ENCODE measurements at places on chromosomes 7 and 10. TPM values are rescaled to one million over a fixed set of nuclear protein-coding genes. Genes with fewer than 3 reads are reported as not detected.

FFAR4 gene
- total RNA-seq = not detected

DNA sequence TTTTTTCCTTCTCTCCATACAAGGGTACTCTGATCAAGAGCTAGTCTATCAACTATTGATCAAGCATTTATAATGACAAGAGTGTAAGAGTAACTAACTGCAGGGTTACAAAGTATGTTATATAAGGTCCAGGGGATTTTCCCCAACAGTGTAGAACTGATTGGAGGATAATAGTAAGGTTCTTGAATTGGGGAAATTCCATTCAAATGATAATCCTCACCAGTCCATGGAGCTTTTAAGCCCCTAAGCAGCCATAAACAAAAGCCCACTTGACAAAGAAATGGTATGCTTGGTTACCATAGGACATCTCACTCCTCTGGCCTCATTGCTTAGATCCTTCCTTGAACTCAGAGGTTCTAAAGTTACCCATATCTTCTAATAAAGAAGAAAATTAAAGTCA is 8.2 kb downstream of the YME1L1 start:
- H3K4me1 ChIP-seq = peaks cover 20% of the 10 kb centered on the region
- H3K27me3 ChIP-seq = no peaks in the 10 kb centered on the region
- DNase-seq = no peak
- no peak overlapping the region for H3K4me3 ChIP-seq
- H3K27ac ChIP-seq = no peak overlapping the region
- H3K36me3 ChIP-seq = peaks cover 41% of the 10 kb centered on the region

GRCh38 chr10:101055411-101055810 is 6.4 kb upstream of the KAZALD1 start:
- peaks cover 8% of the 10 kb centered on the region for H3K27me3 ChIP-seq
- no peak overlapping the region for H3K27ac ChIP-seq
- no peak for DNase-seq
- no peak overlapping the region for H3K4me3 ChIP-seq

DNA sequence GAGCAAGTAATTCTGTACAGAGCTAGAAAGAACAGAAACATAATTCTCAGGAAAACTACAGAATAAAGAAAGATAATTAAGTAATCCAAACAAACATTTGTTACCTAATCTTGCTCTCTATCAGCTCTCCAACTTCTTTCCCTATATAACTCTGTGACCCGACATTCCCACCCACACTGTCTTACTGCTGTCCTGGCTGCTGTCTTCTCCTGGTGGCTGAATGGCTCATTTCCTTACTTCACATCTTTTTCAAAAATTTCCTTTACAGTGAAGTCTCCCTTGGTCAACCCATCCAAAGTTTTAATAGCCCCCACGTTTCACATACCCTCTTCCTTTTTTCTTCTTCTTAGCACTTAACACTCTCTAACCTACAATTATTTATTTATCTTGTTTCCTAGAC is 64.0 kb downstream of the HYCC1 start:
- no peaks in the 10 kb centered on the region for H3K27me3 ChIP-seq
- no peak overlapping the region for H3K27ac ChIP-seq
- H3K4me1 ChIP-seq = no peaks in the 10 kb centered on the region
- peaks cover 3% of the 10 kb centered on the region for H3K36me3 ChIP-seq
- H3K4me3 ChIP-seq = no peak overlapping the region

SNX10 gene
- 43.1 TPM for total RNA-seq

NEURL1 gene
- 2.4 TPM for total RNA-seq

TMEM130 gene
- not detected for total RNA-seq

DNMBP gene
- total RNA-seq = 2.2 TPM

DNA sequence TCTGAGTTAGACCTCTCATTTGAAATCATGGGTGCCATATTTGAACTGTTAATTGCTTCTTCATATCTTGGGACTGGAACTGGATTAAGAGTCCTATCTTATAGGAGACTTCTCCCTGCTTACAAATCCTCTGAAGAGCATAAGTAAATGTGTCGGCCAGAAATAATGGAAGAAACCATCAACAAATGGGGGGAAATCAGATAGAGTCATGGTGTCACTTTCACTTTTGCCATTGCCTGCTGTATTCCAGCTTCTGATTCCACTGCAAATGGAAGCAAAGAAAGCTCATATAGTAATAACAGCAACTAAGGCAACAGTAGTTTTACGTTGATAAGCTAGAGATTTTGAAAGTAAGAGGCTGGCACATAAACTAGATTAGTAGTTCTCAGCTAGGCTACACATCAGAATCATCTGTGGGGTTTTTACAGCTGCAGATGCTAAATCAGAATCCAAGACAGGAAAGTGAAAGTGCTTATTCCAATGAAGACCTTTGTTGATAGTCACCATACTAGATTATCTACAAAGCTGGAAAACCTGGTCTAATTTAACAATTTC is 12.3 kb upstream of the CRPPA start:
- DNase-seq = no peak
- H3K27me3 ChIP-seq = peaks cover 1% of the 10 kb centered on the region
- no peaks in the 10 kb centered on the region for H3K4me1 ChIP-seq
- no peaks in the 10 kb centered on the region for H3K36me3 ChIP-seq
- H3K4me3 ChIP-seq = no peak overlapping the region

ODAD2 gene
- total RNA-seq = 0.10 TPM

DNA sequence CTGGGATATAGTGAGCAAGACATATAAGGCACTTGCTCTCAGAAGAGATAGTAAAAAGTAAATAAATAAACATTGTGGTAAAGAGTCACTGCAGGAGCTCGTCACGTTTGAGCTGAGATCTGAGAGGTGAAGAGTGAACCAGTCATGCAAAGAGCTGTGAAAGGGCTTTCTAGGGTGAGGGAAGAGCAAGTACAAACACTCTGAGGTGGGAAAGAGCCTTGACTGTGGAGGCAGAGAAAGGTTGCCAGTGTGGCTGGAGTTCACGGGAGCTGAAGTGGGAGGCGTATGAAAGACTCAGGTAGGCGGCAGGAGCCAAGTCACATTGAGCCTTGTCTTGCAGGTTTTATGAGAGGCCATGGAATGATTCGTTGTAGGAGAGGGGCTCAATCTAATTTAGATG is 141.0 kb downstream of the C1GALT1 start:
- no peaks in the 10 kb centered on the region for H3K4me1 ChIP-seq
- H3K36me3 ChIP-seq = no peaks in the 10 kb centered on the region
- no peak for DNase-seq
- H3K27me3 ChIP-seq = peaks cover 4% of the 10 kb centered on the region
- H3K27ac ChIP-seq = no peak overlapping the region

DNA sequence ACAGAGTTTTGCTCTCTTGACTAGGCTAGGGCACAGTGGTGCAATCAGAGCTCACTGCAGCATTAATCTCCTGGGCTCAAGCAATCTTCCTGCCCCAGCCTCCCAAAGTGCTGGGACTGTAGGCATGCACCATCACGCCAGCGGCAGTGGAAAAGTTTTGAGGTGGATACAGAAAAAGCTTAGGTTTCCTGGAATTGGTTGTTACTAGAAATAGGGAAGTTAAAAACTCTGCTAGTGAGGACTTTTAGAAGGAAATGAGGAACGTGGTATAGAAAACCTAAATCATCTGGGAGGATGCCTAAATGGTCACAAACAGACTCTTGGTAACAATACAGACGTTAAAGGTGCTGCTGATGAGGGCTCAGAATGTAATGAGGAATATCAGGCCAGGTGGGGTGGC is 10.9 kb upstream of the SNX8 start:
- H3K27me3 ChIP-seq = no peaks in the 10 kb centered on the region
- DNase-seq = no peak
- H3K27ac ChIP-seq = no peak overlapping the region
- H3K4me3 ChIP-seq = no peak overlapping the region

SPDYE9 gene
- total RNA-seq = not detected

DNA sequence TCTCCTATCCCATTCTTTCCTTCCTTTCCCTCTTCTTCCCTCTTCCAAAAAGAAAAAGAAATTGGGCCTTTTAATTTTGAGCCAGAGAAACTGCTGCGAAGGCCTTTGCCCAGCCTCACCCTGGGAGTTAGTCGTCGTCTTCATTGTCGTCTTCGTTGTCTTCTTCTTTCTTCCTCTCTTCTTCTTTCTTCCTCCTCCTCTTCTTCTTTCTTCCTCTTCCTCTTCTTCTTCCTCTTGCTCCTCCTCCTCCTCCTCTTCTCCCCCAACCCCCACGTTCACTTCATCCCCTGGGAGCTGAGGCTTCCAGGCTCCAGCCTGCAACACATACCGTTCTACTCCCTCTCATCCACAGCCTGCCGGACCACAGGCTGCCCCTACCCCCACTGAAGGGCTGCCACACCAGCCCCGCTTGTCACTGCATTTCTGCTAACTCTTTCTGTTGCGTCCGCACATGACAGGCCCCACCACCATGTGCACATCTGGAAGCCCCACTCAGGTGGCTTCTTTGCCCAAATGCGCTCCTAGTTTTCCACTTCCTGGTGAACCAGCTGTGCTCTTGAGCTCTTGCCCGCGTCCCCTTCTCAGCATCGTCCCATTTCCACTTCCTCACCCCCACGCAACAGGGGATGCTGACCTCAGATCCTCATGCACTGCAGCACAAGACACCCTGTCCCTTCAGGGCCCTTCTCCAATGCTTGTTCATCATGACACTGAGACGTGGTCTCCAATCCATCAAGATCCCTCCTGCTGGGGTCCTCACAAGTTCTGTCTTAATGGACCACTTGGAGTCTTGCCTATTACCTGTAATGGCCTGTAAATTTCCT is 94.9 kb upstream of the SH2B2 start:
- no peak overlapping the region for H3K27ac ChIP-seq
- H3K4me1 ChIP-seq = no peaks in the 10 kb centered on the region
- H3K4me3 ChIP-seq = no peak overlapping the region
- H3K36me3 ChIP-seq = peaks cover 15% of the 10 kb centered on the region

SRRT gene
- total RNA-seq = 223 TPM

GRCh38 chr10:102341038-102341688 is 54.3 kb upstream of the NFKB2 start:
- peaks cover 8% of the 10 kb centered on the region for H3K36me3 ChIP-seq
- no peaks in the 10 kb centered on the region for H3K27me3 ChIP-seq

HABP2 gene
- not detected for total RNA-seq

GRCh38 chr10:128901236-128901635 is 565.8 kb upstream of the MGMT start:
- H3K27me3 ChIP-seq = no peaks in the 10 kb centered on the region
- H3K27ac ChIP-seq = no peak overlapping the region
- H3K36me3 ChIP-seq = no peaks in the 10 kb centered on the region
- H3K4me3 ChIP-seq = no peak overlapping the region
- DNase-seq = no peak
- no peaks in the 10 kb centered on the region for H3K4me1 ChIP-seq

GRCh38 chr10:130012129-130012528 is 48.1 kb upstream of the EBF3 start:
- no peak overlapping the region for H3K4me3 ChIP-seq
- no peak for DNase-seq
- H3K27ac ChIP-seq = no peak overlapping the region
- peaks cover 6% of the 10 kb centered on the region for H3K27me3 ChIP-seq

GRCh38 chr7:144407266-144407931 is 3.9 kb upstream of the NOBOX start:
- H3K27ac ChIP-seq = no peak overlapping the region
- H3K4me3 ChIP-seq = no peak overlapping the region
- no peak for DNase-seq
- peaks cover 11% of the 10 kb centered on the region for H3K27me3 ChIP-seq
- no peaks in the 10 kb centered on the region for H3K4me1 ChIP-seq
- no peaks in the 10 kb centered on the region for H3K36me3 ChIP-seq

DNA sequence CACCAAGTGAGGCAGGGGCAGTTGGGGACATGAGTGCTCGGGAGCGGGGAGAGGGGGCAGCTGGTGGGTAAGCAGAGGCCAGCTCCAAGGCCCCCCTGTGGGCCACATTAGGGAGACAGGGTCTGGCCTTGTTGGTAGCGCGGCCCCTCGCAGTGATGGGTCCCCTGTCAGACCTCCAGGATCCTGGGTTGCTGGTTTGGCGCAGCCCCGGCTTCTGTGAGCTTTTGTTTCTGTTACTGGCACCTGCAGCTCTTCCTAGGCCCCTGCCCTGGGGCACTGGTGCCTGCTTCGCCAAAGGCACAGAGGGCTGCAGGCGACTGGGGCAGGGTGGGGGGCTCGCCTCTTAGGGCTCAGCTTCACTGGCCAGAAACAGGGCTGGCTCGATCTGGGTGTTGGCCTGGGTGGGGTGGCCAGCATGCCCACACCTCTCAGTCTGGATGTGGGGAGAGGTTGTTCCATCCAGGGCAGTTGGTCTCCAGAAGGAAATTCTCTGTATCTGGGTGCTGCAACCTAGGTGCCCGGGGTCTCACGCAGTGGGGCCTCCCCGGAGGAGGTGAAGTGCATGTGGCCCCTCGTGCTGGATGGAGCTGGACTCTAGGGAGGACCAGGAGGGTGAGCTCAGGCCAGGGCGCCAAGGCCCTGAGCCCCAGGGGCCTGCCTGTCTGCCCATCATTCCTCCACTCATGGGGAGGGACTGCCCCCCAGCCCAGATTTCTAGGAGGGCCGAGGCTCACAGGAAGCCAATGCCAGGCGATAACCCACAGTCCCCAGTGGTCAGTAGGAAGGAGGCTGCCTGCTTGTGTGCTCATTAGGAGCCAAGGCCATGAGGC is 138.6 kb downstream of the LHPP start:
- H3K4me1 ChIP-seq = no peaks in the 10 kb centered on the region
- no peaks in the 10 kb centered on the region for H3K27me3 ChIP-seq
- H3K36me3 ChIP-seq = no peaks in the 10 kb centered on the region
- DNase-seq = no peak
- H3K4me3 ChIP-seq = no peak overlapping the region

DNA sequence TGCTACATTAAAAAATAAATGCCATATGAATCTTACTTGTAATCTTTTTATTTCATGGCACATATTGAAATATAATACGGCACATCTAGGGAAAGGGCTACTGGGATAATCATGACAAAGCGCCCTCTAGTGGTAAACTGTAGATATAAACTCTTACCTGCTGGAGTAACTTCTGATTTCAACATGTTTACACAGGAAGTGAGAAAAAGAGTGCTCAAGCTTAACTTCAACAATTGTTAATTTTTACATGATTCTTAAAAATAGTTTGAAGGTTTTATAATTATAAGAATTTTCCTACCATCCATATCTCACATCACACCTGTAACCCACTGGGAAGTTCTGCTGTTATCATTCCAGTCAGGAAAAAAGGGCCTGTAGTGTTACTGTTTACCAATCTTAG is 2.0 kb upstream of the HEPACAM2 start:
- H3K4me1 ChIP-seq = peaks cover 11% of the 10 kb centered on the region
- no peak for DNase-seq
- no peaks in the 10 kb centered on the region for H3K27me3 ChIP-seq
- no peak overlapping the region for H3K4me3 ChIP-seq
- H3K36me3 ChIP-seq = no peaks in the 10 kb centered on the region

All from activated CD4-positive, alpha-beta memory T cell treated with anti-CD3 and anti-CD28 coated beads for 36 hours (primary cell).